Psoas muscle (tissue), 8 donors: ENCODE measurements at places on chromosomes 11 and 22.

DNA sequence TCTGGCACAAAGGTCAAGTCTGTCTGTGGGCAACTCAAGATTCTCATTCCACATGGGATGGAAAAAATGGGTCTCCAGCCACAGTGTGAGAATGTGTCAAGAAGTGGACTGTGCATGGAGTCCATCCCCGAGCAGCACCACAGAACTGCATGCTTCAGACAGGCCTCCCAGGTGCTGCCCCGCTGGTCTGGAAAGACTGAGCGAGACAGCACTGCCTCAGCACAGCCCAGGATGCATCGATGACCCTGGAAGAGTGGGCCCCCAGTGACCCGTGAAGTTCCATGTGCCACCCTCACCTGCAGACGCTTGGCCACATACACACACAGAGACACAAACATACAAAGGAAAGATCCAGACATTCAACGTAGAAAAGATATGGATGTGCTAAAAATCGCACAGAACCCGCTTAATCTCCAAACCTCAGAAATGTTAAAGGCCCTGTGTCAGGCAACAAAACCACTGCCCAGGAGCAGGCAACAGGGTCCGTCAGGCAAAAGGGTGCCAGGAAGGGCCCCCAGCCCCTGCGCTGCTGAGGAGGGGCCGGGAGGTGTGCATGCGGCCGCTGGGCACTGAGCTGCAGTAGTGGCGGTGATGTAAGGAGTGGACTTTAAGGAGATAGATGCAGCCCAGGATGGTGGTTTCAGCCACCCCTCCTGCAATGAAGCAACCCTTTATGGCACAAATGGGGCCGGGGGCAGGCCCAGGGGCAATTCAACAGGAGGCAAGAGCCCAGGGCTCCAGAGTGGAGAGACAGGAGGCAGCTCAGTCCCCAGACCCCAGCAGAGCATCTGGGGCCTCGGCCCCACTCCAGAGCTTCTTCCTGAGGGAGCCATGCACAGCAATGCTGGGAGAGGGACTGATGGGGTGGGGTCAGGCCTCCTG, 84.7 kb downstream of the DGCR2 start:
- DNase-seq = no peak

DNA sequence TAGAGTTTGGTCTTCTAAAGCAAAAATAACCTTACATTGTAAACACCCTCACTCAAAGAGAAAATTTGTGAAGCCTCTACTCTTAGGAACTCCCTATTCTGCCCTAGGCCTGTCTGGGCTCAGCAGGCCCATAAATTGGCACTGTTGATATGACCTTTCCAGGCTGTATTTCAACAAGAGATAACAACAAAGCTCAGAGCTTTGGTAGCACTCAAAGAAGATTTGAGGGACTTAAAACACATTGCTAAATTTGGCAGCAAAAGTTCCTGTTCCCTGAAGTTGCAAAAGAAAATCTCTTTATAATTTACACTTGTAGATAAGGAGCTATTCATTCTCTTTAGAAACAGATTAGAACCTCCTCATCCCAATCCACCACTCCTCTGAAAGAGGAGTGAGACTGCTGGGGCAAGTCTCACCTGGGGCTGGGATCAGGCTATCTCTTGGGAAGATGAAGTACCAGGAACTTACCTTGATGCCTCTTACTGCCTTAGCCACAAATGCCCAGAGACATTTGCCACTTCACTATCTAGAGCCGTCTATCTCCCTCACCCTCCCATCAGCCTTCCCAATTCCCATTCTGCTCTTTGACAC, 110.4 kb upstream of the AKIP1 start:
- DNase-seq = no peak

GRCh38 chr11:36155770-36156160, 133.5 kb downstream of the COMMD9 start:
- no peak for DNase-seq

DNA sequence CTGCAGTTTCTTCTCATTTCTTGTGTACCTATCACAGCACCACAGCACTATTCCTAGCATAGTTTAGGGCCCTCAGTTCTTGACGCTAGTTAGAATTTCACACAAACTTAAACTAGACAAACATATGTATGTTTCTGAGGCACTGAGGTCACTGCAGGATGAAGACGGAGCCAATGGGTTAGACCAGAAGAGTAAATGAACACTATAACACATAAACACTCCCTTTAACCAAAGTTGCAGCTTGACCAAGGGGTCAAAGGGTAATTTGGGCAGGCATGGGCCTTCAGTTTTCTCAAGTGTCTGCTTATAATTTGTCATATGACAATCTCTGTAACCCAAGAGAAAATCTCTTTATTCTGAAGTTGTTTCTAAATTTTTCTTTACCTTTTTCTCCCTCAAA, 12.9 kb upstream of the HBE1 start:
- DNase-seq = no peak

DNA sequence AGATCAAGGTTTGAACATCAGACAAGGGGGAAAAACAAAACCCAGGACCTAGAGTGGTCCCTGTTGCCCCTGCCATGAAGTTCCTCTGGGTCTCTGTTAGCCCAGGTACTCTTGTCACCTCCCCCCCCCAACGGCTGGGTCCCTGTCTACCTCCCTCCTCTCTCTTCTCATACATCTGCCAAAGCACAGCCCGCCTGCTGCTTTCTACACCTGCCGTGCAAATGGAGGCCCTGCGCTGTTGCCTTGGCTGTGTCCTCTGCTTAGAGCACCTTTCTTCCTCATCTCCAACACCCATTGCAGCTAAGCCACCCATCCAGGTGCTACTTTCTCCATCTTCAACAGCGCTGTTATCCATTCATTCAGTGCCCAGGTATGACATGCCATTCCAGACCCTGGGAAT, 99.2 kb downstream of the TP53I11 start:
- no peak for DNase-seq

DNA sequence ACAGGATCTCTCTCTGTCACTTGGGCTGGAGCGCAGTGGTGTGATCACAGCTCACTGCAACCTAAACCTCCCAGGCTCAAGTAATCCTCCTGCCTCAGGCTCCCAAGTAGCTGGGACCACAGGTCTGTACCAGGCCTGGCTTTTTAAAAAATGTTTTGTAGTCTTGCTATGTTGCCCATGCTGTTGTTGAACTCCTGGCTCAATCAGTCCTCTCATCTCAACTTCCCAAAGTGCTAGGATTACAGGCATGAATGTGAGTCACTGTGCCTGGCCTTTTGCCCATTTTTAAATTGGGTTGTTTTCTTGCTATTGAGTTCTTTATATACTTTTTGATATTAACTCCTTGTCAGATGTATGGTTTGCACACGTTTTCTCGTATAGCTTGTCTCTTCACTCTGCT, 33.0 kb upstream of the PITPNB start:
- no peak for DNase-seq

DNA sequence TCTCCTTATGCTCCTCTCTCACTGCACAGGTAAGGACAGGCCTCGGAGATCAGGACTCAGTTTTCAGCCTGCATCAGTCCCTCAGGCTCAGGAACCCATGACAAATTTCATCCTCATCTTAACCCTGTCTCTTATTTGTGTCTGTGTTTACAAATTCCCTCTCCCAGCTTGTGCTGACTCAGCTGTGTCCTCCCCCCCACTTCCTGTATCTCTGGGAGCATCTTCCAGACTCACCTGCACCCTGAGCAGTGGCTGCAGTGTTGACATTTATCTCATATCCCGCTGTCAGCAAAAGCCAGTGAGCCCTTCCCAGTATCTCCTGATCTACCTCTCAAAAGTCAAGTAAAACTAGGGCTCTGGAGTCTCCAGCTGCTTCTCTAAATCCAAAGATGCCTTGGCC, 65.6 kb upstream of the VPREB1 start:
- DNase-seq = no peak

- no peak for DNase-seq
Measured at GRCh38 chr11:13333456-13333957, 55.9 kb downstream of the BMAL1 start.

DNA sequence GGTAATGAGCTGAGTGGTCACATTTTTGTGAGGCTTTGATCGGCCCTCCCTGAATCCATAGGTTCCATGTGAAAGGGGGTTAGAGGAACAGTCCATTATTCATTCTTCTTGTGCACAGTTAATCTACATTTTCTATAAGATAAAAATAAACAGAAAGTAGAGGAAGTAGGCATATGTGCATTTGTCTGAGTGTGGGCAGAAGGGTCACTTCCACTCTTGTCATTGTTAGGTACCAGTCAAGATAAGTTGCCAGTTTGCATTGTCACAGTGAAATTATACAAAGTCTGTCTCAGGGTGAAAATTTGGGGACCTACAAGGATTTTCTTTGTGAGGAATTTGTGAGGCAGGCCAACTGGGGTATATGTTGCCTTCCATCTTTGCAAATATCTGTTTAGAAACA, 4.6 kb upstream of the APOL4 start:
- no peak for DNase-seq

DNA sequence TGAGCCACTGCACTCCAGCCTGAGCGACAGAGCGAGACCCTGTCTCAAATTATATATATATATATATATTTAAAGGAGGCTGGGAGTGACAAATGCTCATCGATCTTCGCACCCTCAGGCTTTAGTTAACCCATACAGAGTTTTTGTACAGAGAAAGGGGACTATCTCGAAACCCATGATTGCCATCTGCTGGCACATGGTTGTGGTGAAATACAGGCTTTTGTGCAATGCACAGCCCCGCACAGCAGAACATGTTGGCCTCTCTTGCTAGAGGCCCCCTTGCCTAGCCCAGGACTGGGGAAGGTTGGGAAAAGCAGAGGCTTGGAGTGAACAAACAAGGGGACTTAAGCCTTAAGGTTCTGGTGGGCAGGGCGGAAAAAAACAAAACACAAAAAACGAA, 3.6 kb downstream of the MYBPC3 start:
- no peak for DNase-seq

- DNase-seq = no peak
Measured at GRCh38 chr11:126438272-126438671, 82.8 kb downstream of the ST3GAL4 start.

- DNase-seq = no peak
Measured at GRCh38 chr11:2237457-2238238, 32.7 kb downstream of the ASCL2 start.

DNA sequence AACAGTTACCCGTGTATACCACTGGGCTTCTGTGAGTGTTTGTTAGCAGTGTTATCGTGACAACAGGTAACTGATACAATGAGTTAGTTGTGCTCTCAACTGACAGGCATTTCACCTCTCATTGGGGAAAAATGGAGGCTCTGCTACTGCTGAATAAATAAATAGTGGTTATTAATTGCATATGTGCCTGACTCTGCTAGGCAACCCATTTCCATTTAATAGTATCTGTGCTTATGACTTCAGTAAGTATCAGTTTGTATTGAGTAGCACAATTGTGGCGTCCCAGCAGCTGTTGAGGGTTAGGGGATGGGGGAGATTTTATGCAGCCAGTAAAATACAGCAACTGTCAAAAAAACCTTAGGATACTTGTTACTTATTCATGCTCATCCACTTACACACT, 123.4 kb upstream of the SEZ6L start:
- no peak for DNase-seq

- DNase-seq = no peak
Measured at GRCh38 chr11:34475656-34476055, 36.9 kb downstream of the CAT start.
